ENCODE measurements at places on chromosomes 7 and 10.

GRCh38 chr7:11206177-11206899, 232.7 kb downstream of the PHF14 start:
- DNase-seq = no peak

DNA sequence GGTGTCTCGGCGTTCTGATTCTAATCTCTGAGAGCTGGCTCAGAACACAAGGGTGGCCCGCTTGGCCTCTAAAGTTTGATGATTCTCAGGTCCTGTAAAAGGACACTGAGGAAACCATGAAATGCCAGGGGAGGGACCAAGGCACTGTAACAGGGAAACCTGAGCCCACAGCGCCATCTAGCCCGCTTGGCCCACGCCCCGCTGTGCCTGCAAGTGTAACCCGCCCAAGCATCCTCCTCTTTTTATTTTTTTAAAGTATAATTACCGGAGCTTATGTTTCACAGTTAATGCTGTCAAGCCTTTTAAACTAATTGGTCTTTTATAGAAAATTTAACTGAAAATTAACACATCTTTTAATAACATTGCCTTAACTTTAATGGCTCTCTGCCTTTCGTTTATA, 734.7 kb downstream of the KCNMA1 start:
- no peak for DNase-seq

- no peak for DNase-seq
Observed at GRCh38 chr7:81583882-81584533, 185.8 kb downstream of the HGF start.

GRCh38 chr10:124403548-124403947, 15.2 kb downstream of the OAT start:
- DNase-seq = no peak

DNA sequence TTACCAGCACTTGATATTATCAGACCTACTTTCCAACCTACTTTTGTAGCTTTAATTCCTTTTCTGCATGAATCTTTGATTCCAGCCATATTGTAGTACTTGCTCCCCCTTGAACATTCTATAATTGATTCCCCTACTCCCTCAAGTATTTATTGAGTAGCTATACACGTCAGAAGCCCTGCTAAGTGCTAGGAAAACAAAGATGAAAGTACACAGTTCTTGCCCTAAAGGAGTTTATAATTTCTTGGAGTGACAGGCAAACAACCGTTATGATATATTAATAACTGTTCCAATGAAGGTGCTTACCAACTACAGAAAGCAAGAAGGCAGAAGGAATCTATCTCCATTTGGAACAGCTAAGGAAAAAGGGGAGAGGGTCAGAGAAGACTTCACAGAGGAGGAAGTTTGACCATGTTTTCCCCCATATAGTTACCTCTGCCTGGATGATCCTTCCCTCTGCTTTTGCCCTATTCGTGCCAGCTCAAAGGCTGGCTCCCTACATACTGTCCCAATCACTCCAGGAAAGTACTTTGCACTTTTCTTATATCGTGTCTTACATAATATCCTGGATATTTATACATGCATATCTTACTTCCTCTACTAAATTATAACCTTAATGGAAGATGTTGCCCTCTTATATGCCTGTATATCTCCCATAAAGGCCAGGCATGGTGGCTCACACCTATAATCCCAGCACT, 54.7 kb downstream of the SCD start:
- DNase-seq = no peak

GRCh38 chr10:94397549-94398370, 4.6 kb upstream of the TBC1D12 start:
- DNase-seq = no peak

DNA sequence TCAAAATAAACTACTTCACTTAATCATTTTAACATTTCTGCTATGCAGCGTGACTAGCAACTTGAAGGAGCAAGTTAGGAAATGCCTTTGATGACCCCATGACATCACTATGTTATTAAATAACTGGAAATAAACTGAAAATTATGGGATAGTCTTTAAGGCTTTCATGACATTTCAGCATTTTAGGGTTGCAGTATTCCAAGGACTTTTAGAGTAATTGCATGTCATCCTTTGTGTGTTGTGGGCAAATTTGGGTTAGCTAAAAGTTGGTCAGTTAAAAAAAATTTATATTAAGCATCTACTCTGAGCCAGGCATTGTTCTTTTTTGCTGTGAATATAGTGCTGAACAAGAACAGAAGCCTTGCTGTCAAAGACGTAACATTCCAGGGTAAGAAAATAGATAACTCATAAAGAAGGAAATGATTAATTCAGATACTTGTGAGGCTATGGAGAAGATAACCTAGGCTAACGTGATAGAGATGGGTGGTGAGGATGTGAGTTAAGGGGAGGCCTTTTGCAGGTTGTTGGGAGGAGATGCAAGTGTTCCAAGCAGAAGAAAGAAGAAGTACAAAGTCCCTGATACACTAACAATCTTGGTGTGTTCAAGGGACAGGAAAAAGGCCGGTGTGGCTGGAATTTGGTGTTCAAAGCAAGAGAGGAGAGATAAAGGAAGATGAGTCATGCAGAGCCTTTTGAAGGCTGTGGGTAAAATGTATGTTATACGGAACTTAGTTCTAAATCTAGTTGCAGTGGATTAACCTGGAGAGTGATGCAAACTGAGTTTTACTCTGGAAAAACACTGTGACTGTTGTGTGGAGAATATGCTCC, 610.2 kb downstream of the AUTS2 start:
- DNase-seq = no peak

- no peak for DNase-seq
Observed at GRCh38 chr7:91843831-91844230, 36.7 kb downstream of the MTERF1 start.

- DNase-seq = no peak
Observed at GRCh38 chr7:91883676-91884362, 3.3 kb upstream of the MTERF1 start.

DNA sequence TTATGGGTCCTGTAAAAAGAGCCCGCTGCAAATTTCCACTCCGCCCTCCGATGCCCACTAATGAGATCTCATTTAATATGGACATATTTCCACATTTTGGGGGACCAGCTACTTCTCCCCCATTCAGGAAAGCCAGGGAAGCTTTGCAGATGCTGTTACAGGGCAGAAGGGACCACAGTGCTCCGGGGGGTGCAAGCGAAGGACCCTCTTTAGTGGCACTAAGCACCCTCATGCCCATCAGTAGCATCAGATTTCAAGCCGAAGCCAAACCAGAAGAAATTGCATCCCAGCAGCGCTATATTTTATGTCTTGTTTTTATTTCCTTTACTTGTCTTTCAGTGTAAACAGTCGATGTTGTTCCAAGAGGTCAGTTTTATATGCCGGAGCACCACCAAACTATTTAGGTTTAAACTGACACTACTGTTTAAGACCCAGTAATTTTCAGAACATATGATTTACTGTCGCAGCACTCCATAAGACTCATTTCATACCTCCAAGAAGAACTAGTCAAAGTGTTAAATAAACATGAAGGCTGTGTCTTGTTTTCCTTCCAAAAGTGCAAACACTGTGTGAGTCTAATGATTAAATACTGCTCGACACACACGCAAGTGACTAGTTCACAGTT, 122.2 kb upstream of the MGMT start:
- DNase-seq = no peak

DNA sequence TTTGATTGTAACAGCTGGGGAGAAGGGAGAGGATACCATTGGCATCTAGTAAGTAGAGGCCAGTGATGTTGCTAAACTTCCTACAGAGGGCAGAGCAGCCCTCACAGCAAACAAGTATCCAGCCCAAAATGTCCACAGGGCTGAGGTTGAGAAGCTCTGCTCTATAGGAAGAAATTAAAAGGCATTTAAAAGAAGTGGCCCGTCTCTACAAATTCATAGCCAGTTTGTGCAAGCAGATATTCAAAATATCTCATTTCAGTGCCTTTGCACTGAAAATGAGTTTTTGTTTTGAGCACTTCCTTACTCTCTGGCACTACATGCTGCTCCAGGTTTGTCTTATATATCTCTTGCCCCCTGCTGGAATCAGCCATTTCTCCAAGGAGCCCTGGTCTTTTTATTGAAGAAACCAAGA, 330.0 kb downstream of the BBS9 start:
- no peak for DNase-seq

DNA sequence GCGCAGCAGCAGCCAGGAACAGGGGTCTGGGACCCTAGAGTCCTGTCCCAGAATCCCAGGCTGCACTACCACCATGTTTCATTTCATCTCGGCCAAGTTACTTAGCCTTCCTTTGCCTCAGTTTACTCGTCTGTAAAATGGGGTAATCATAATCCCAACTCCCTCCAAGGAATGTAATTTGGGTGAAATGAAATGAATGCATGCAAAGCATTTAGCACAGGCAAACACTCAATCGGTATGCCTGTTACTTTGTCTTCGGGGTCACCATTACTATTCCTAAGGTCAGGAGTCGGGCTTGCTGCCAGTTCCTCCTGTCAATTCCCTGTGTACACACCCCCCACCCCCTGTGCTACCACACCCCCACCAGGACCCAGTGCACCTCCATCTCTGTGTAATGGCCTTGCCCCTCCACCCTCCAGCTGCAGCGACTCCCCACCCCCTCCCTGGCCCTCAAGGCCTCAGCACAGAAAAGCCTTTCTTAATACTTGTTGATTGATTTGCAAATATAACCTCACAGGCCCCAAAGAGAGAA, 1.7 kb downstream of the TNS3 start:
- no peak for DNase-seq

DNA sequence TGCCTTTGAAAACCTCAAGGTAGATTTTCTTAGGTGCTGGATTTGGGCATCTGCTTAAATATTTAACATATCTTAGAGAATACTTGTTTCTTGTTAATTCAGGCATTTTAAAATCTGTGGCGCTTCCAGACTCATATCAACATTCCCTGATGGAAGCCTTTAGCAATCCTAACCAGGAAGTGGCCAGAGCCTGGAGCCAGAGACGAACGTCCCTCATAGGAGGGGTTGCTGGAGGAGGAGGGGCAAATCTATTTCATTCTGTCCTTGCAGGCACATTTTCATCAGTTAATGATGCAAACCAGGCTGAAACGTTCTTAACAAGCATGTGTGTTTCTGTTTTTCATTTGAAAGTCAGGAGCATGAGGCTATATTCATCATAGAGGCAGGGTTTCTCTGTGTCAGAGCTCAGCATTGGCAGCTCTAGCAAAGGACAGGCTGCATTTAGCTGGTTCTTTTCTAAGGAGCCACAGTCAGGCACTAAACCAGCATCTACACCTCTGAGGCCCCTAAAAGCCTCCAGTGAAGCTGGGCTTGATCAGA, 17.8 kb upstream of the IFIT2 start:
- no peak for DNase-seq

DNA sequence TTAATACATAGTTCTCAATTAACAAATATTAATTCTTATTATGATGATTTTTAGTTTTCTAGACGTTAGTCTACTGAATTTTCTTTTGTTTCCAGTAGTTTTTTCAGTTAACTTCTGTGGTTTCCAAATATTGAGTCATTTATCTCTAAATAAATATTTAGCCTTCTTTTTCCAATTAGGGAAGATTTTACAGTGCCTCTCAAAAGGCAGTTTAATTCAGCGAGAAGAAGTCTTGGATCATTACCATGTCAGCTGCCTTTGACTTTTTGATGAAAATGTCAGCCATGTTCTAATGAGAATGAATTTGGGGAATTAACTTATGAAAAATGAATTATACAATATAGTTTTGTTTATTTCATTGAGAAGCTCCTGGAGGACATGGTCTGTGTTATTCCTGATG, 90.0 kb downstream of the CDK14 start:
- DNase-seq = no peak

DNA sequence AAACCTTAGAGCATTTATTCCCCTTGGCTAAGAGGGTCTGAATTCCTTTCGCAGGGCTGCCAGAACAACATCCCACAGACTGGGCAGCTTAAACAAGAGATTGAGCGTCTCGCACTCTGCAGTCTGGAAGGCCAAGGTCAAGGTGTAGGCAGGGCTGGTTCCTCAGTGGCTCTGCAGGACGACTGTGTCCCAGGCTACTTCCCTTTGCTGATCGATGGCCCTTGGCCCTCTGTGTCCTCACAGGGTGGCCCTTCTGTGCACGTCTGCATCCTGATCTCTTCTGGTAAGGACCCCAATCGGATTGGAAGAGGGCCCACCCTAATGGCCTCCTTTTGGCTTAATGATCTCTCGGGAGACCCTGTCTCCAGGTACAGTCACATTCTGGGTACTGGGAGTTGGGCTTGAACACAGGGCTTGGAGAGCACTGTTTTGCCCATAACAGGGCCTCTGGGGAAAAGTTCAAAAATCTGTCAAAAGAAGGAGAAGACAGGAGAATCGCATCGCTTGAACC, 35.1 kb upstream of the DNAJB6 start:
- DNase-seq = no peak

DNA sequence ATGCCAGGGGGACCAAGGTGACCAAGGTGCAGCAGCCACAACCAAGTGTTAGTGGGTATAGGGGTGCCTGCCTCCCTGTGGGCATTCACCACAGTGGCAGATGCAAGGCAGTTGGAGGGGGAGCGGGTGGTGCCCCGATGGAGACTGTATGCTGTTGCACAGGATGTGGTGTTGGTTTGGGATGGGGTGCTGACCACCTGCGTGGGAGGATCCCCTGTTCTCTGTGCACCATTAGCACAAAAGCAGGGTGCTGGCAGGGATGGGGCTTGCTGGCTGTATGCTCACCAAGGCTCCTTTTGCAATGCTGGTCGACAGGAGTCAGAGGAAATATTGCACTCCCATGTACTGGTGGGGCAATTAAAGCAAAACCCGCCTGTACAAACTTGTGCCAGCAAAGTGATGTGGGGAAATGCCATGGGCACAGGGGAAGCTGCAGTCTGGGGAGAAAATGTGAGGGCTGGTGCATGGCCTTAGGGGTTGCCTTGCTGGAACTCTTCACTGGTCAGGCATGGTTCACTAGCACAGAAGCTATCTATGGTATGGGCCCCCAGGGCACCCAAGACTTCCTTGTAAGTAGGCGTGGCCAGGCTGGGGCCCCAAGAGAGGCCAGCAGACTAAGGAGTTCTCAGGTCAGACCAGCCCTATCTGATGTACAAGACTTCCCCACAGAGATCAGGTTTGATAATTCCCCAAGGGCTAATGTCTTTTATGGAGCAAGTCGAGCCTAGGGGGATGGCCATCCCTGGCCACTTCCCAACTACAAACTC, 51.9 kb upstream of the GNAT3 start:
- no peak for DNase-seq

DNA sequence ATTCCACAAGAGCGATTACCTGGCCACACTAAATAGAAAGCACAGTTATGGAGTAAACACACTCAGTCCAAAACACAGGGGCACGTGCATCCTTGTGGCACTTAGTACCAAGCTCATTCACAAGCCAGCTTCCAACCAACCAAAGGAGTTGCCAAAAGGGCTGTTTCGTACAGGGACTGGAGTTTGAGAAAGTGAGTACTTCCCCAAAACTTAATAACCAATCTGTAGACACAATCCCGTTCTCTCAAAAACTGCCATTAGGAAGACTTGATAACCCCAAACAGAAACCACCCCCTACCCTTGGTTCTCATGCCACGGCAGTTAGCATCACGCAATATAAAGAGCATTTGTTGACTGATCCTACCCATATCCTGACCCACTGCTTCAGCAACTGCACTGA, 166.2 kb upstream of the ASAH2 start:
- DNase-seq = no peak

DNA sequence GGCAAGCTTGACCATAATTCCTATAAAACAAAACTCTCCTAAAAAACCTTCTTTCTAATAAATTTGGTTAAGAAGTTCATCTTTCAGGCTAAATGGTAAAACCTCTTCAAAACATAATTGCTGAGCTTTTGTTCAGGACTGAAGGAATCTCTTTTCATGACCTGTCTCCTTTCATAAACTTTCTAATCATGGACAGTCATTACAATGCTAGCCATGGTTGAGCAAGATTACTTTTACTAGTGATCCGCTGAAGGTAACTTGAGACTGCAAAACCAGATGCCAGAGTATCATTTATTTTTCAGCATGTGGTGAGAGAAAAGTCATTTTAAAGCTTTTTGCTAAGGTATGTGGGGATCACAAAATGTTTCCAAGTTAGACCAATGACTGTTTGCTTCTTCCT, 186.4 kb upstream of the RHOBTB1 start:
- DNase-seq = no peak

All from spleen (tissue), 13 donors.